Stimulated activated CD8-positive, alpha-beta memory T cell treated with anti-CD3 and anti-CD28 coated beads, Interleukin-12 subunit alpha, Interleukin-12 subunit beta, amount 100 ng/mL, for 4 hours (primary cell): ENCODE measurements at places on chromosomes 7 and 10.

DNA sequence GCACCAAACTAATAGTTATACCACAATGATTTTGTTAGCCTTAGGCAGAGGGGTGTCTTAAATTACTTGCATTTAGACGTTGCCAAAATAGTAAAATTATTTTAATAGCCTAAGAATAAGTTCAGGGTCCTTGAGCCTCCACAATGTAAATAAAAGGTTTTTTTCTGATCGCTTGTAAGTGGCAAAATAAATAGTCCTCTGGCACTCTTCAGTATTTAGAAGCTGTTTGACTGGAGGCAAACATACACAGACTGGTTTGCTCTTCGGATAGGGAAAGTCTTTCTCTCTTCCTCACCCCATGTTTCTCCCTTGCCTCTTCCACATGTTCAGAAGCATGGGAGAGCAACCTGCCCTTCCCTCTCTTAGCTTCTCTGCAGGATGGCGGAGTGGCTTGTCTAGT is 49.5 kb upstream of the FAM180A start:
- DNase-seq: no peak

- no peak for DNase-seq
Measured at GRCh38 chr10:133394801-133395221, 854 bp downstream of the MTG1 start.

DNA sequence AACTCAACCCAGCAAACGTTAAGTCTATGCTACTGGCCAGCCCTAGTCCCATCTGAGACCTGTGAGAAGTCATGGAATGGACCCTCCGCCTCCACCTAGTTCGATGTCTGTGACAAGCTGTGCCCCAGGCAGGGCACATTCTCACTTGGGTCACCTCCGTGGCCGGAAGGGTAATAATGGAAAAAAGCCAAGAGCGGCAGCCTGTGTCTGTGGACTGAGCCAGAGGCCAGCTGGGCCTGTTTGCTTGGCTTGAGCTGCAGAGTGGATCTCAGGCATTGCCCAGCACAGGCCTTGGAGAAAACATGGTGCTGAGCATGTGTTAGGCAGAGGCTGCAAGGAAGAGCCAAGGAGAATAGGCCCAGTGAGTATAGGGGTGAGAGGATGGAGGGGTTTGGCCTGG is 97.8 kb downstream of the GALNT17 start:
- no peak for DNase-seq

DNA sequence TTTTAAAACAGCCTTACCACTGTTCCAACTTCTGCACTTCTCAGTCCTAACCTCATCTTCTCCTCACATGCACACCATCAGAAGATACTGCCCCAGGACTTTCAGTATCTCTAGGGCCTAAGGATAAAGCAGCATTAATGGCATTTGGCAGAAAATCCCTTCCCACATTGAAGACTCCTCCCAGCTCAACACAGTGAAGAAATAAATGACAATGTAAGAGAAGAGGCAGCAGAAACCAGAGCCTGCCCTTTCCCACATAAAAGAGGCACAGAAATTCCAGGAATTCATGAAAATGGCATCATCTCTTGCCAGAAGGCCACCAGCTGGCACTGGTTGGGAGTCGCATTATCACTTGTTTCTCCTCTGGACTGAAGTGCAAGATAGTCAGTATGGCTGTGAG is 3.7 kb downstream of the GCC1 start:
- DNase-seq: no peak

- DNase-seq: no peak
Measured at GRCh38 chr7:139081584-139081983, 27.9 kb downstream of the ZC3HAV1 start.

DNA sequence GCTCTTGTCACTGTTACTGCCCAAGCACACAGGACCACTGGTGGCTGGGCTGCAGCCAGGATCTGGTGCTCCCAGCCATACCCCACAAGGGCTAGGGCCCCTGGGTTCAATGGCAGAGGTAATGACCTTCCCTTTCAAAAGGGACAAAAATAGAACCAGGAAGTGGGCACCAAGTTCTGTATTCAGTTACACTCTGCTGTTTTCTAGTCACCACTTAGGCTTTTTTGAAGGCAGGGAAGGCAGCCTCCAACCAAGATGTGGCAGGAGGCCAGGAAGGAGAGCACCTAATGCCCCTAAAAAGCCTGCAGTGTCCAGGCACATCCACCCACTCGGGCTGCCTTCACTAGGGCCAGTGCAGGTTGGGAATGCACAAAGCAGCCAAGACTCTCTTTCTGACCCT is 47.8 kb downstream of the NOD1 start:
- no peak for DNase-seq

DNA sequence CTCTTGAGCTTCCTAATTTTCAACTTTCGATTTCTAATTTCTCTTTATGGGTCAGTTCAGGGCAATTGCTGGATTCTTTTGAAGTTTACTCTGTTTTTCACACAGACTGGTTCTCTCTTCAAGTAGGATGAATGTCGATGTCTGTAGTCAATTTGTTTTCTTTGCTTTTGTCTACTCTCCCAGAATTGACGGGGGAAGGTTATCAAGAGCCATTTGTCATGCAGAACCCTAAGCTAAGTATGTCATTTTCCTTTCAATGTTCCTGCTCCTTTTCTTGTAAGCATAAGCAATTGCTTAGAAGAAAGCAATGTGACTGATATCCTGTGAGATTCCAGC is 53.7 kb downstream of the SLC39A12 start:
- no peak for DNase-seq

DNA sequence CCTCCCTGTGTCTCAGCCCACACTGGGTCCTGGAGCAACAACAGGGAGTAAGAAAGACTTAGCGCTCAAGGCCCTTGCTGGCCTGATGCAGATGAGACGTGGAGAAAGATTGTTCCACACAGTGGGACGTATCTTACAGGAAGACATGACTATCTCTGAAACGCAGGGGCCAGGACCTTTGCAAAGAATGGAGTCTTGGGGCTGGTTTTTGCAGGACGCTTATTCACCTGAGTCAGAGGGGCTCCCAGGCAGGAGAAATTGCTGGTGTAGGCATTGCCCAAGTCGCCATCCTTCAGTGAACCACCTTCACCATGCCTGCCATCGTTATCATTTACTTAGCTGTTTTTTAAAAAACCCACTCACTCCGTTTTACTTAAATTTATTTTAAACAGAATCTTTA is 11.8 kb upstream of the GDF10 start:
- no peak for DNase-seq

- DNase-seq: no peak
Measured at GRCh38 chr10:124849111-124849773, 47.6 kb downstream of the ABRAXAS2 start.

- DNase-seq: no peak
Measured at GRCh38 chr7:25756601-25757000, 395.4 kb upstream of the NFE2L3 start.

- no peak for DNase-seq
Measured at GRCh38 chr10:119176166-119176565, 2.4 kb downstream of the PRDX3 start.

- DNase-seq: no peak
Measured at GRCh38 chr7:81158189-81158588, 239.3 kb upstream of the SEMA3C start.

DNA sequence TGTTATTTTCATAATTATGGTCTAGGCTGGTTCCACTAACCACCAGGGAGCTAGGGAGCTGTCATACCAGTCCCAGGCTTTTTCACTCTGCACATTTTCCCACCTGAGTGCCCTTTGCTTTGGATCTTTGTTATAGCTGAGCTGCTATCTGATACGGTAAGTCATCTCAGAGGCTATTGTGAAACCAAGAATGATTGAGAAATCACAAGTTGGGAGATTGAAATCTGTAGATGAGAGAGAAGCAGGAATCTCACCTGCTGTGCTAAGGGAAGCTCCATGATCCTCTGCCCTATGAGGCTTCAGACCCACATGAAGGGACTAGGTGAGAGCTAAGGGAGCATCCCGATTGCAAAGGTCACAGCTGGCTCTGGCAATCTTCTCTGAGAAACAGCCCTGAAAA is 307.8 kb downstream of the REEP3 start:
- DNase-seq: no peak

DNA sequence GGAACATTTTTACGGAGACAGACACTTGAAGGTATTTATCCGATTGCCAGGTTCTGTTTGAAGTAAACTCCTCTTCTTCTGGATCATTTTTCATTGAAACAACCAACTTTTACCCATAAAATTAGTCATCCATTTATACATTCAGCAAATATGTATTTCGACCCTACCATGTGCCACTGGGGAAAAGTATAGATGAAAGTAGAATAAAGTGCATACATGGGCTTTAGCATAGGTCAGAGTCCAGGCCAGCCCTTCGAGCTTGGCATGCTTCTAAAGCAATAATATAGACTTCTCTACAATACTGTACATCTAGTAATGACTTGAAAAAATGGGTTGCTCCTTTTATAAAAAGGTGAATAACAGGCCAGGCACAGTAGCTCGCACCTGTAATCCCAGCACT is 10.1 kb downstream of the SLC25A16 start:
- no peak for DNase-seq

DNA sequence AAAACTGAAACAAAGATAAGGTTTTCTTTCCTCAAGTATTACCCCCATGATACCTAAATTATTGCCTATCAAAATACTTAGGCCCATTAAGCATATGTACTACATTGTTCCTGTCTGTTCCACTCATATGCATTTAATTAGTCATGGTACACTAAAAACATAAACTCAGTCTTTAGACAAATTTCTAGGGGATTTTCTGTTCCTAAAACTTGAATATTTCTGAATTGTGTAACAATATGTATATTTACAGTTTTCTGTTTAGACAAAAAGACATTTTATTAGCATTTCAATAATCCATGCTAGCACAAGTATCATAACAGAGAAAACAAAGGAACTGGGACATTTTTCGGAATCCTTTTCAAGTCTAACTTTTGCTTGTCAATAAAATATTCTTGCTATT is 234.2 kb downstream of the CRPPA start:
- no peak for DNase-seq

GRCh38 chr10:86413046-86413728 is 46.6 kb upstream of the GRID1 start:
- DNase-seq: no peak

DNA sequence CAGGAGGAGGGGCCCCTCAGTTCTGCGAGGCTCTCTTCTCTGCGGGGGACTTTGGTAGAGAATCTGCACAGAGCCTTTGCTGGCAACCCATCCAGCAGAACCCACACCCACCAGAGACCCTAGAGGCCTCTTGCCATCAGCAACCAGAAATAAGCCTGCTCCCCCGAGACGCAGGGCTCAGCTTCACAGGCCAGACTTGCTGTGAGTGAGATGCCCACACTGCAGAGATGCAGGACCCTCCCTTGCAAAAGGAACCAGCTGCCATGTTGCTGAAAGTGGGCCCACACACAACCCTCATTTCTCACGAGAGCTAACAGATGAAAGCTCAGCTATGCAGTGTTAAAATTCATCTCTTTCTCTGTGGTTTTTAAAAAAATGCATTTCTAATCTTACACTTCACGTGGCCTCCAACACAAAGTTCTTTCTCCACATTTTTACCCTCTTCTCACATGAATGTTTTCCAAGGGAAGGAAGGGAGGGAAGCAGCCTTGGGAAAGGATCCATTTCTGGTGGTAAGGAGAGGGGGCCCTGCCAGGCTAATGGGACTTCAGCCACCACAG is 171.6 kb downstream of the CCDC3 start:
- DNase-seq: no peak

DNA sequence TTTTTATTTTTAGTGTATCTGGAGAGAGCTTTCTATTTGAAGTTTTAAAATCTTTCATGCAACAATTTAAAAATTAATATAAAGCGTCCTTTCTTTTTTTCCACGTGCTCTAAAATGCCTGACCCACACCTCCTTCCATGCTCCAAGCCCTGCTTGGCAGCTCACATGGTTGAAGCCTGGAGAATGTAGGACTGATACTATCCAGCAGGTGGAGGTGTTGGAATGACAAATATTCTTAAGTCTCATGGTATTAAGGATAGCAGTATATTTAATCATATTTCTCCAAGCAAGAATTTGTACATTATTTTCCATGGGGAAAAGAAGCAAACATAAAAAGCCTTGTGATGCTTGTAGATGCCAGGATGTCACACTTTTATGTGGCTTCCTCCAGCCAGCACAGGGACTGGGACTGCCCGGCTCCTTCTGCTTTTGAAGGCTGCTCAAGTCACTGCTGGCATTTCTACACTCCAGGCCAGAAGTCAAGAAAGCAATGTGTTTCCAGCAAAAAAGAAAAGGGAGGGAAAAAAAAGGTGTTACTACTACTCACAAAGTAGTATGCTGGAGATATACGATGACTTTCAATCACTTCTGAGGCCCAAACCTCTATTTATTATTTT is 49.7 kb downstream of the BZW2 start:
- DNase-seq: no peak

DNA sequence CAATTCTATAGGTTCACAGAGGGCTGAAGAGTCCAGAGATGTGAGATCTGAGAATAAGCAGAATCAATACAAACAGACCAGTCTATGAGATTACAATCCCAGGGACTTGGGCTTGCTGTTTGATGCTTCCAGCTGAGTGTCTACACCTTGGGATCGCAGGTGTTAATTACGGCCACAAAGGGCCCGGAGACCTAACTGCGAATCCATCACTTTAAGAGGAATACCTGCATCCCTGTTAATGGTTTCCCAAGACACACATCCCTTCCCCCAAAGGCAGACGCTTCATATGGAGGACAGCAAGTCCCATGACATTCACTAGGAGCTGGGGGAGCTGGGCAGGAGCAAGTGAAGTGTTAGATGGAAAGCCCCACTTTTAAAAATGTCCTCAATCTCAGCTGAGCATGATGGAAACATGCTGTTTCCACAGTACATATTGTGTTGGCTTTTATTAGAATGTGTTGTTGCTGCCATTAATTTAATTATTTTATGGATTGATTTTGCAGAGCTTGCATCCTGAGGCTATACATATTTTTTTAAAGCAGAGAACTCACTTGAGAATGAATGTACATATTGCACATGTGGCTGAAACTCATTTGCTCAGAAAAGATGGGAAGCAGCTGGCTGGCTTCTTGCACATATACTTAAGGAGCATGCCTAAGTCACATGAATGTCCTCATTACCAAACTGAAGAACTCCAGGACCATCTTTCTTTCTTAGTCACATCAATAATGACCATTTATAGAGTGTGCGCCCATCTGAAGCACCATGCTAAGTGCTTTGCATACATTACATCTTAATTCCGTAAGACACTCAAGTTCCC is 151.3 kb downstream of the NEBL start:
- DNase-seq: no peak

DNA sequence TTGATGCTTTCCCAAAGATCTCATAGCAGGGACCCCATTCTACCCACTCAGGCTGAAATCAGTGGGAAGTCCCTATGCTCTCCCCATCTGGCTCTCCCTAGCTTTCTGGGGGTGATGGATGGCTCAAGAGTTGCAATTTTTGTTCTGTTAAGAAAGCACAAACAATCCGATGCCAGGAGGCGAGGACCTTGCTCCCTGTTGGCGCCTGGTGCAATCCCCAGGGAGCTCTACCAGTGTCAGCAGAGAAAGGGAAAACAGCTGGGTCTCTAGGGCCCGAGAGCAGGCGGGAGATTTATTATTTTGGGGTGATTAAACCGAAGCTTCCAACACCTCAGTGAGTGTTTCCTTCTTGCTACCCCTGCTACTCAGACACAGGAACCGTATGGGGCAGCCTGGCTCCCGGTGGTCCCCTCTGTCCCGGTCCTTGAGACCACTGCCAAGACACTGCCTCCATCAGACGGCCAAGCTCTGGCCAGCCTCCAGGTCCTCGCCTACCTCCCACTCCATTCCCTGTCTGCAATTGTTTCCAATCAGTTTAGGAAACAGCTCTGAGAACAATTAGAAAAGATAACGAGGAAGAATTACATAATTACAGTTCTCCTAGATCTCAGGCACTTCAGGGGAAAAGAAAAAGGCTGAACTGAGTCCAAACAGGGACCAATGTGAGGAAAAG is 147.9 kb downstream of the PLXNA4 start:
- no peak for DNase-seq
